Urinary bladder (tissue), 4 donors: ENCODE measurements at places on chromosomes 5 and 9. TPM values are rescaled to one million over a fixed set of nuclear protein-coding genes. Genes with fewer than 3 reads are reported as not detected.

The GFI1B gene
- 0.26 TPM for total RNA-seq

The FOXD4L6 gene
- not detected for total RNA-seq

The LCN1 gene
- total RNA-seq = not detected

DNA sequence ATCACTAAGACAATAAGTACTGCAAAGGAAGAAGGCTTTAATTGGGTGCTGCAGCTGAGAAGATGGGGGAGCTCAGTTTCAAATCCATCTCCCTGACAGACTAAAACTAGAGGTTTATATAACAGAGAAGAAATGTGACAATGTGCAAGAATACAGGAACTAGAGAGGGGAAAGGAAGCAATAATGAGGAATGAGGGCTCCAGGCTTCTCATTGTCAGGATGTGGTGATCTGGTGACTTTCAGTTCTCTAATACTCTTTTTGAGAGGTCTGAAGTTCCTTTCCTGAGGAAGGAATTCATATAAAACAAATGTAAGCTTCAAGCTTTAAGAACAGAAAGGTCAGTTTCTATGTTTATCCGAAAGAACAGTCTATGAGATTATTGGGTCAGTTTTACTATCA is 42.5 kb upstream of the SPATA31E1 start:
- DNase-seq = no peak

GRCh38 chr5:169357291-169357690 is 56.4 kb upstream of the SLIT3 start:
- no peak for DNase-seq
